ENCODE measurements at places on chromosomes 3 and 15. TPM values are rescaled to one million over a fixed set of nuclear protein-coding genes. Genes with fewer than 3 reads are reported as not detected.

The ZNF502 gene
- total RNA-seq, result 4.7 TPM

The OXNAD1 gene
- total RNA-seq, result 15.7 TPM

The GPR62 gene
- total RNA-seq, result not detected

The EAF2 gene
- total RNA-seq, result 2.1 TPM

The TNFSF10 gene
- total RNA-seq, result 5.0 TPM

The CCDC66 gene
- 21.1 TPM for total RNA-seq

The C3orf85 gene
- not detected for total RNA-seq

The CCR9 gene
- total RNA-seq, result not detected

The CD86 gene
- total RNA-seq, result not detected

The ESYT3 gene
- total RNA-seq, result 0.27 TPM

The COL6A5 gene
- not detected for total RNA-seq

The DLL4 gene
- total RNA-seq, result 0.09 TPM

The CRYGS gene
- total RNA-seq, result 1.3 TPM

DNA sequence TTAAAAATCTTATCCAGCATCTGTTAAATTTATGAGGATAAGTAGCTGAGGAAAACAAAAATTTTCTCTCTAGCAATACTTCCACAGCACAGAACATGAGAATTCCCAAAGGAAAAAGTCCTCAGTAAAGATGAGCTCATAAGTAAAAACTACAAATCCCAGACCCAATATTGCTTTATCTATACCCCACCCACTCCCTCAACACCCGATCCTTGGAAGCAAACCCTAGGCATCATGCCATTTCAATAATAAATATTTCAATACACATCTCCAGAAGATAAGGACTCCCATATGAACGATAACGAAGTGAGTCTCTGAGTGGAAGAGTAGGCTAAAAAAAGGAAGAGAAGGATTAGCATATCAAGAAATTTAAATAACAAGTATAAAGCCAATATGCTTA is 8.3 kb upstream of the PRR20G start:
- no peak for DNase-seq

DNA sequence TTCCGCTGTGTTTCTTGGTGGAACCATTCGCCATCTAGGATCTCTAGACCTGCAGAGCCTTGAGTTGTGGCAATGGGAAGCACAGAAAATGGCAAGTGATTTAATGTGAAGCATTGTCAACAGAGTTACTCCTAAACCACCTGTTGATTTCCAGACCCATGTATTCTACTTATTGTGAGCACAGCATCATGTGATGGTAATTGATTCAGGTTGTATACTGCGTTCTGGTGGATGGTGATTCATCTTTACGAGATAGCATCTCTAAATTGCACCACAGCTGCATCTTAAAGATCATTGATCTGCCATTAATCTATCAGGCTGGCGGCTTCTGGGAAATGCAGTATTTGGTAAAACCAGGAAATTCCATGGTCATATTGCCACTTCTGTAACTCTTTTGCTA is 7.4 kb downstream of the RTP4 start:
- no peak for DNase-seq

DNA sequence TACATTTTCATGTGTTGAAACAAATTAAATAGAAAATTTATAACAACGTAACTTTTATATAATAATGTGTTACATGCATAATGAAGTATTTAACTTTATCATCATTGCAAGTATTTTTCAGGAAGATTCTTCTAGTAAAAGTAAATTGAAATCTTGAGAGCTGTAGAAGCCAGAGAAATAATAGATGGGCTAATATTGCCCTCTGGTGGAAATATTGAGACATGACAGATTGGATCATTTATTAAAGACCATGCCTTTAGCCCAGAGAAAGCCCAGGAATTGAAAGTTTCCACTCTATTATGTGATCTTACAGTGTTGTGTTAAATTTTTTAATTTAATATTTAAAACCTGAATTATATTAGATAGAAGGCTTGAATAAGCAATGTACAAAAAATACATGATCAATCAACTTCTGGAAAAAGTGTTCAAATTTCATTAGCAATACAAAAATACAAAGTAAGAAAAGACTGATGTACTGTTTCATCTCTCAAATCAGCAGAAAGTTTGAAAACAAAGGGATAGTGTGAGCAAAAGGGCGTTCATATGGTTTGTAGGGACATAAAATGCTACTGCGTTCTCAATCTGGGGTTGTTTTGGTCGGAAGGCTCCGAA is 52.7 kb upstream of the SPTSSB start:
- DNase-seq, result peak; percentile 66

GRCh38 chr3:39294446-39295183 is 14.8 kb upstream of the CX3CR1 start:
- no peak for DNase-seq

GRCh38 chr15:66050264-66050663 is 181.0 kb downstream of the RAB11A start:
- DNase-seq, result no peak

DNA sequence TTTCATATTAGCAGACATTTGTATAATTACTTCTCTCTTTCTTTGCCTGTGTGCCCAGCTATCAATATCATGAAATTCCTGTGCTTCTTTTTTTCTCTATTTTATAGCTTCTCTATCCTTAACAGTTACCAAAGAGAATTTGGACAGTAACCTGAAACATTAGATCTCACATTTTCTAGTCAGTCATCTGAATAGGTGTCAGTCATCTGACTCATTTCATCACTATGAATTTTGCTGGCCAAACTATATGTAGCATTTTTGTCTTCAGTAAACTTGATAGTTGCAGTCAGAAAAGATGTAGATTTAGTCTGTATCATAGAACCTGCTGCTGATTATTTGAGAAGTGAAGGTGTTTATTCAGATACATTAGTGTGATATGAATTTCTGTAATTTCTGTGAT is 52.6 kb downstream of the HMG20A start:
- no peak for DNase-seq

- DNase-seq, result no peak
Measured at GRCh38 chr3:123694366-123695087, 109.7 kb upstream of the HACD2 start.

- DNase-seq, result no peak
Measured at GRCh38 chr3:72535772-72536171, 312.5 kb downstream of the SHQ1 start.

DNA sequence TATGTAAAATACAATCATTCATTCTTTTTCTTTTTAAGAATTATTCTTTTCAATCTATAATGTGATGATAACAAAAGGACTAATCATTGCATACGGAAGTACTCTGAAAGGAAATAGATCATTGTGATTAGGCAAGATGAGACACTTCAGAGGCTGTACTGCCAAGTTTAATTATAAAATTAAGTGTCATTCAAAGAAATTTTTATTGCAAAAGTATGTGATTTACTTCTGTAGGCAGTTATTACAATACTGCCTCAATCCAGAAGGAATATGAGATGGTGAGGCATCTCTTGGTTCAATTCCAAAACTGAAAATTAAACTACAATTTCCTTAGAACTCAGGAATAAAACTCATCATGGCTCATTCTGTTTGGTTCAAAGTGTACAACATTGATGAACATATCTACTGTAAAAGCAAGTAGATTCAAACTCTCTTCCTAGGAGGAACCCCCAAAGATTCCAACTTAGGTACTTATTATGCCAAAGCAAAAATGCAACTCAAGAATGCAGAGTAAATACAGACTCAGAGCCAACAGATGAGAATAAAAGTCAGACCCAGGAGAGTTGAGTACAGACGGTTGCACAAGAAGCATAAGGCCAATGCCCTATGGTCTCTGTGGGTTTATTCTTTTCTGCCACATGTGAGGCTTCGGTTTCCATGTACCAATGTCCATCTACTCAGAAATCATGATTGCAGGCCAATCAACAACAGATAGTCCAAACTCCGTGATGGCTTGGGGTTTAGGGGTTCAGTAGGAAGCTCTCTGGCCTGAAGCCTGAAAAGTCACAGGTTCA is 118.5 kb upstream of the WNT5A start:
- no peak for DNase-seq

DNA sequence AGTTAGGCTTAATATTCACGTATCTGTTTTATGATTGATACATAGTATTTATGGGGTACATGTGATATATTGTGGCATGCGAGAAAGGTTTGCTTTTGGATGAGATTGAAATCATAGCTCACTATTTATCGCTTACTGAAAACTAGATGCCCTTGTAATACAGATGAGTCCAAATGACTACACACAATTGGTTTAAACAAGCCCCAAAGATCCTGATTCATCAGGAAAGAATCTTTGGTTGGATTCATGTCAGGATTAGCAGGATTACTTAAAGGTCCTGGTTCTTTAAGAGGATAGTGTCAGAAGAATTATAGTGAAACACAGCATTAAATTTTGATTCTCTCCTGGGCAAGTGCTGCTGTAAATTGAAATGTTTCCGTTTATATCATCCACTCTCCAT is 18.6 kb upstream of the AADAC start:
- DNase-seq, result peak; percentile 89

GRCh38 chr3:29568355-29568754 is 287.5 kb downstream of the RBMS3 start:
- no peak for DNase-seq

GRCh38 chr3:159951540-159951939 is 37.1 kb upstream of the IL12A start:
- DNase-seq, result no peak

- DNase-seq, result no peak
Measured at GRCh38 chr3:73280746-73281145, 219.3 kb downstream of the EBLN2 start.

DNA sequence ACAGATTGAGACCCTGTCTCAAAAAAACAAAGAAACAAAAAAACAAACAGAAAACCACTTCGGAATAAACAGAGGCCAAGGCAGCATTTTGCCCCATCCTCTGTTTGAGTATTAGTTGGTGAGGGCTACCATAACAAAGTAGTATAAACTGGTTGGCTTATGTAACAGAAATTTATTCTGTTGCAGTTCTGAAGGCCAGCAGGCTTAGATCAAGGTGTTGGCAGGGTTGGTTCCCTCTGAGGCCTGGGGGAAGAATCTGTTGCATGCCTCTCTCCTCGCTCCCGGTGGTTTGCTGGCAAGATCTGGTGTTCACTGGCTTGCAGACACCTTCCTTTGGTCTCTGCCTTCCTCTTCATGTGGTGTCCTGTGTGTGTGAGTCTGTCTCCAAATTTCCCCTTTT is 261.6 kb downstream of the PDZRN3 start:
- no peak for DNase-seq

DNA sequence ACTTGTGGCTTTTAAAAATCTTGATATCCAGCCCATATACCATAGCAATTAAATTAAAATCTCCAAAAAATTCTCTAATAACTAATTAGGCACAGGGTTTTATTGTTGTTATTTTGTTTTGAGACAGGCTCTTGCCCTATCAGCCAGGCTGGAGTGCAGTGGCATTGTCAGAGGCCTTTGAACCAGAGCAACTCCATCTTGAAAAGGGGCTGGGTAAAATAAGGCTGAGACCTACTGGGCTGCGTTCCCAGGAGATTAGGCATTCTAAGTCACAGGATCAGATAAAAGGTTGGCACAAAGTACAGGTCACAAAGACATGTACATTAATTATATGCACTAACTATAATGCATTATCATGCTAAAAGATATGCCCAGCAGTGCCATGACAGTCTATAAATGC is 31.2 kb upstream of the ACP3 start:
- no peak for DNase-seq

DNA sequence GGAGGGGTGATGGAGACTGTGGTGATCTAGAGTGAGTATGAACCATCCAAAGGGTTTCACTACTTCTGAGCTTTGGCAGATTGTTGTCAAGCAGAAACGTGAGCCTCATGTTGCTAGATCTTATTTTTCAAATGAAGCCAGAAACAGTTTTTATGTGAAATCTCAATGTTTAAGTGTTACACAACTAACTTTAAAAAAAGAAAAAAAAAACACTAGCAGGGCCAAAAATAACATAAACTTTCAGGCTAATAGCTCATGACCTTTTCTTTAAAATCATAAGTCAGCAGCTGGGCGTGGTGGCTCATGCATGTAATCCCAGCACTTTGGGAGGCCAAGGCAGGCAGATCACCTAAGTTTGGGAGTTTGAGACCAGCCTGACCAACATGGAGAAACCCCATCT is 2.1 kb upstream of the HTR3D start:
- DNase-seq, result peak; percentile 48

DNA sequence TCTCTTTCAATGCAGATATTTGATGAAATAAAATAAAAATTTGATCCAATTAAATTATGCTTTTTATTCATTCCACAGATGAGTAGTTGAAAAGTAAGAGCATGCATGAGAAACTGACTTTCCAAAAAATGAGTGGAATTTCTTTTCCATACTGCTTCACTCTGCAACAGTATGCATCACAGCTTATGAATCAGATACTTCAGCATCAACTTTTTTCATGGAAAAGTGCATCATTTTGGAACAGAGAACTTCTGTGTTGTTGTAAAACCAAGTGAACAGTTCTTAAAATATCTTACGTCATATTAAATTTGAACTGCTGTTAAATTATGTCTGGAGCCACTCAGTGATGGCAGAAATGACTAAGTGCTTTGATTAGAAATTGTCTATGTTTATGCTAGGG is 16.7 kb upstream of the SLC7A14 start:
- DNase-seq, result no peak

- peak; percentile 82 for DNase-seq
Measured at GRCh38 chr3:45560281-45560971, 34.1 kb upstream of the LIMD1 start.

DNA sequence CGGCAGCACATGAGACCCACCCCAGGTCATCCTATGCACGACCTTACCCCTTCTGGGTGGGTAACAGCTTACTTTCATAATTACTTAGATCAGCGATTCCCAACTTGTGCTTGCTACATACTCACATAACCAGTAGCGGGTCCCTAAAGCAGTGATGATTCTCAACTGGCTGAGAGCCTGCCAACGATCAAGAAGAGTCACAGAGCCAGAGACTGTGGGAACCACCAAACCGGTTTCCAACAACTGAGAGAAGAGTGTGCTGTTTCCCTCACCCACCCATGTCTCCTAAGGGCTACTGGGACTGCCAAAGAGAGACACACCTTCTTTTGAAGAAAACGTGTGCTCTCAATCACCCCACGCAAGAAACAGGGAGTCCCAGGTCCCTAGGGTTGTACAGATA is 12.0 kb upstream of the XXYLT1 start:
- DNase-seq, result no peak

DNA sequence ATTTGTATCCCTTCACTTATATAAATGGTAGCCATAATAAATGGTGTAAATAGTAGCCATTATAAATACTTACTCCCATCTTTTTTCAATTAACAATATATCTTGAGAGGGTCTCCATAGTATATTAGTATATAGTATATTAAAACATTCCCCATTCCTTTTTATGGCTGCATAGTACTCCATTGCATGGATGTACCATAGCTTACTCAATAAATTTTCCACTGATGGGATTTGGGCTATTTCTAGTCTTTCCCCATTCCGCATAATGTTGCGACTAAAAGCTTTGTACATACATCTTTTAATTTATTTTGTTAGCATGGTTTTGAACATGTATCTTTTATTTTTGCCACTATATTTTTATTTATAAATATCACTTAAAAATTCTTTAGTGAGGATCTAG is 366.3 kb downstream of the IL20RB start:
- DNase-seq, result no peak

- no peak for DNase-seq
Measured at GRCh38 chr15:67537771-67538170, 4.7 kb upstream of the MAP2K5 start.

DNA sequence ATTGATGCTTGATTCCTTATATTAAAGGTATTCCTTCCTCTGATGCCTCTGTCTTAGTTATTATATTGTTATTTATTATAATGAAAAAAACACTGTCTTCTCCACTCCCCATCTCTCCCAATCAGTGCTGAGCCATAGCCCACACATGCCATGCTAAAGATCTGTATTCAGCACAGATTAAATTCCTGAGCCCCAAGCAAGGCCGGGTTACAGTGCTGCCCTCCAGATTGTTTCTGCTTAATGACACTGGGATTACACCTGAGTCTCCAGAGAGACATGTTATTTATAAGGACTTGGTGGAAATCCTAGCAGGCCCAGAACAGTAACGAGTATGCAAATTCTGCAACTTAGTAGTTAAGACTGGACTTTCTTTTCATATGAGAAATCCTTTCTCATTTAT is 305.9 kb upstream of the UMPS start:
- DNase-seq, result no peak

All from fibroblast of the aortic adventitia (primary cell).